D341Med (cell line): ENCODE measurements at places on chromosomes 5 and 9.

GRCh38 chr5:14457476-14457875 lies 124.1 kb upstream of the OTULINL start:
- no peak for DNase-seq

GRCh38 chr5:131635684-131636572 lies 899 bp upstream of the RAPGEF6 start:
- peak; percentile 35 for DNase-seq

DNA sequence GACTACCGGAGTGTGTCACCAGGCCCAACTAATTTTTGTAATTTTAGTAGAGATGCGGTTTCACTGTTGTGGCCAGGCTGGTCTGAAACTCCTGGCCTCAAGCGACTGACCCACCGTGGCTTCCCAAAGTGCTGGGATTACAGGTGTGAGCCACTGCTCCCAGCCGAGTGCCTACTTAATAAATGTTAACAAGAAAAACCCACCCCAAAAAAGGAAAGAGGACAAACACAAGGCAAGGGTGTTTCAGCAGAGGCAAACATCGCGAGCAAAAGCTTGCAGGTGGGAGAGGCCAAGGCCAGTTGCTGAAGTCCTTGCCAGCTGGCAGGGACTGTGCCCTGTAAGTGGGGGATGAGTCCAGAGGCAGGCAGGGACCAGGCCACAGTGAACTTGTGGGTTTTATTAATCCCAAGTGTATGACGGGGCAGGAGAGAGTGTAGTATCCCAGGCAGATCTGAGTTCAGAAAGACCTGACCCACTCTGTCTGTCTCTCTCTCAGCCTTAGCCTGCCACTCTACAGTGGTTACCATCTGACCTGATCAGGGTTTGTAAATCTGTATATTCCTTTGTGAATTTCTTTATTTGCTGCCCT lies 6.4 kb upstream of the FPGS start:
- DNase-seq = peak; percentile 12

GRCh38 chr9:6302417-6302816 lies 25.8 kb upstream of the TPD52L3 start:
- no peak for DNase-seq

- no peak for DNase-seq
Observed at GRCh38 chr5:102762562-102763227, 7.6 kb downstream of the PAM start.

- DNase-seq = no peak
Observed at GRCh38 chr5:55037890-55038289, 13.8 kb downstream of the GZMK start.

- DNase-seq = no peak
Observed at GRCh38 chr9:89379508-89380115, 61.3 kb downstream of the SECISBP2 start.

GRCh38 chr5:96961053-96961452 lies 25.2 kb downstream of the LNPEP start:
- no peak for DNase-seq

- DNase-seq = no peak
Observed at GRCh38 chr9:120891884-120892747, 15.1 kb upstream of the PHF19 start.

- DNase-seq = no peak
Observed at GRCh38 chr9:12723409-12724028, 30.3 kb downstream of the TYRP1 start.

DNA sequence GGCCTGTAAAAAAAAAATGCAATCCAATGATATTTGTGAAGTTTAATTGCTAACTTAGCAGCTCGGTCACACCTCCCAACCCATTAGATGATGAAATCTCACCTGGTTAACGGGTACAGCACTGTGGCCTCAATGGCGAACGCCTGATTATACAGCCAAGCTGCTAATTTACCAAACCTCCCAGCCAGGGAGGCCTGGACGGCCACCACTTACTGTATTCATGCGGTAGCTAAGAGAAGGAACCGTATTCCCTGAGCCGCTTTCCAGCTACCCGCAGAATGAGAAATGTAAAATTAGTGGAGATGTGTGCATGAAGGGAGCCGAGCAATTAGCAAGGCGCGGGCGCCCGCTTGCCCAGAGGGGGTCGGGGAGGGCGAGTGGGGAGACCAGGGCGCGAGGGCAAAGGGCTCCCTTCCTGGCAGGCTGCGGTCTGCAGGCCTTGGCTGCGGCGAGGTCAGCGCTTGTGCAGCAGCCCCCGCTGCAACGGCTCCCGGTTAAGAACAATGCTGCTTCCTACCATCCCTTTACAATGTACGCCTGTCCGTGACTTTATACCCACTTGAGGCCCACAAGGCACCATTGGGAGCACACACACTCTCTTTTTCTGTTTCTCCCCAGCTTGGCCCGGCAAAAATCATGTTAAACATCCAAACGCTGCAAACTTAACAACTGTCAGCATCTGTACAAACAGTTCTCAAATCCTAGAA lies 70.4 kb upstream of the TBCA start:
- DNase-seq = no peak

DNA sequence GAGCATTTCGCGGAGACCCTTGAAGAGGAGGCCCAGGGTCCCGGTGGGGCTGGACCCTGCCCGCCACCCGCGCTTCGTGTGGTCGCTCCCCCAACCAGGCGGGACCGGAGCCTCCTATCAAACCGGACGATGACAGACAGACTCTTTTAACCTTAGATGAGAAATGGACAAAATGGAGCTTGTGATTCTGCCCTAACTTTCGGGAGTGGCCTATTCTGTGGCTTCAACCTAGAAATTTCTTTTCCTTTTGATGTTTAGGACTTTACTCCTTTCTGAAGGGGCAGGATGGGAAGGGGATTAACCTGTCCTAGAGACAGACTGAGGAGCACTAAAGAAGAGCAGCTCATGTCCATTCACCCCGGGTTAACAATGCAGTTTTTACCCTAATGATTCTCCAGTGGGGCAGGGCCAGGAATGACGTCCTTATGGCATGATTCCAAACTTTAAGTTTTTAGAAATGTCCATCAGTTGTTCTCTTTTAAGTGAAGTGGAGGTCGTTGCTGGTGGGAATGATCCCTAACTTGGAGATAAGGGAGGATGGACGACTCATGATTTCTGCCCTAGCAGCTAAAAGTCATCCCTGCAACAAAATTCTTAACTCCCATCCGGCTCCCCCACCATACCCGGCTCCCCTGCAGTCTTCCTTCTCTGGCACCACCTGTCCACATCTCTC lies 1.0 kb downstream of the NIPSNAP3A start:
- peak; percentile 26 for DNase-seq
